NCI-H2171 (cell line): ENCODE measurements at places on chromosomes 16 and 17.

GRCh38 chr17:74214484-74215341 lies 1.3 kb downstream of the TTYH2 start:
- DNase-seq: no peak

DNA sequence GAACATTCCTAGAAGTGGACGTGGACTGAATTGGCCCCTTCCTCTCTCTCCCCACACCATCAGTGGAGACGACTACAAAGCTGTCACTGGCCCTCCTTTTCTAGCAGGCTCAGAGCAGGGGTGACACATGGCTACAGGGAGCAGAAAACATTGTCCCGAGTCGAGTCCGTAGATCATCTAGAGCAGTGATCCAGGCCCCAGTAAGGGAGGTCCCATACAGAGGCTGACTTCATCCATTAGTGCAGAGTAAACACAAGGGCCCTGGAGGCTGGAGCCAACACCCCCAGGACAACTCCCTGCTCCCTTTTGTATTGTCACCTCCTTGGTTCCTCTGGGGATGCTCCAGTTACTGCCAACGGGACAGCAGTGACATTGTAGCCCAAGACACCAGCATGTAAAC lies 130.7 kb downstream of the CMIP start:
- DNase-seq: no peak

DNA sequence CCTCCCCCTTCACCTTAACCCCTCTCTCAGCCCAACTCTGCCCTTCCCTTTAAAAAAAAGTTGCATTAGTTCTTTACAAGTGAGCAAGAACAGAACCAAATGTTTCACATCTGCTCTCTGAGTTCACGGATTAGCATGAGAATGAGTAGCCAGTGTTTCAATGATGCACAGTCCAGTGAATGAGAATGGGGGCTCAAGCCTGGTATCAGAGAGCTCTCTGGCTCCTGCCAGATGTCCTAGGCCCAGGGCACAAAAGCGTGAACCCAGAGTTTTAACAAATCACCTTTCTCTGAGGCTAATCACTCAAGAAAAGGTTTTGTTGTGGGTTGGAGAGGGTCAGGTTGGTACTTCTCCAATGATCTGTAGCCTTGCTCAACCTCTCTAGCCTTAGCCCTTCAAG lies 41.5 kb upstream of the HS3ST3A1 start:
- DNase-seq: no peak

DNA sequence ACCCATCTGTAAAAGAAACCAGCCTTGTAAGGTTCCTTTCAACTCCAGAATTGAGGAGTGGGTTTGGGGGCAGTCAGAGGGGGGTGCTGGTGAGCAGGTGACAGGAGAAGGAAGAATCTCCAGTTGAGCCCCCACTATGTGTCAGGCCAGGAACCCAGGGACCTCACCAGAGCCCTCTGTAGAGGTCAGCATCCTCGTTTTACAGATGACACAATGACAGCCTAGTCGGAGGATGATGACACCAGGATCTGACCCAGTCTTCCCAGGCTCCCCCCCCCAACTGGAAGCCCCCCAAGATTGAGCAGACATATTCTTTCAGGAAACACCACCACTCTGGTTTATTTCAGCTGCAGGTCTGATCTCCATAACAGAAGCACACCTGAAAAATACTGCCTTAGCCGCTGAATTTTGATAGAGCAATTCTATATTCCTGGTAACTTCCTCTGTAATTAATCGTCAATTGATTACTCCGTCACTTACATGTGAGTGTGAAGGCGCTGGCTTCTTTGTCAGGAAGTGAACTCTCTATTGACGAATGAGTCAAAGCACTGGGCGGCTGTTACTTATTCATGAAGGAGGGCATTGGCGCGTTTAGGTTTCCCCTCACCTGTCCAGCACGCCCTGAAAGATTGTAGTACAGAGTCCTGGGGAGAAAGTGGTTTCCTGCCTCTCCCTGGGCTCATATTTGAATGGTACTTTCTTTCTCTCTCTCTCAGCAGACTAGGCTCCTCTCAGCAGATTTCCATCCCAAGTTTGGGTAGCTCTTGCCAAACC lies 21.2 kb downstream of the SOCS3 start:
- no peak for DNase-seq

- DNase-seq: no peak
Measured at GRCh38 chr17:78922816-78923498, 2.2 kb downstream of the TIMP2 start.

GRCh38 chr17:774313-774584 lies 7.8 kb downstream of the GLOD4 start:
- DNase-seq: no peak

DNA sequence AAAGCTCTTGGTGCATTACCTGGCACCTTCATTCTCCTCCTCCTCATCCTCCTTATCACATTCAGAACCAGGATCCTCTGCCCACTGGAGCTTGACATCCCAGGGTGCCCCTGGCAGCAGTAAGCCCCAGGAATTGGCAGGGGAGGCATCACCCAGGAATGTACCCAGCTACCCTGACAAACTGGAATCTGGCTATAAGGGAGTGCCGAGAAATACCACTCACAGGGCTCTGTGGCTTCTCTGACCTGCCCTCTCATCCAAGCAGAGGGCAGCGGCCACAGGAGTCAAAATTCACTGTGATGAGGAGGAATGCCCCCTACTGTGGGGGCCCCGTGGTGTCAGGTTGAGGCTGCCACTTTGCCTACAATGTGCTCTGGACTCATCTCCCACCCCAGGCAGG lies 19.6 kb downstream of the MPP3 start:
- DNase-seq: no peak

DNA sequence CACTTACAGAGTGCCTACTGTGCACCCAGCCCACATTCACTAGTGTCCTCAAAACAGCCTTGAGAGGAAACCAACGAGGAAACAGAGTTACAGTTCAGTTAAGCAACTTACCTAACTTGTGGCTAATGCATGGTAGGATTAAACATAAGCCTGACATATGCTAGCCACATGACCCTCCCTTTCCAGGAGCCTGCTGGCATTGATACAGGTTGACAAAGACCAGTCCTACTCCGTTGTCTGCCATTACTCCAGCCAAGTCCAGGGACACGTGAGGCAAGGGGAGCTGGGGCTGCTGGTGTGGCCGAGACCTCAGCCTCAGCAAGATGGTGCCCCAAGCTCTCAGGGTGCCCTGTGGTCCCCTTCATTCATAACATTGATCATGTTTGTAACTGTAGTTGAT lies 37.9 kb downstream of the SNX20 start:
- DNase-seq: no peak
